A549 treated with CORT108297 at 1 μM for 4 hours (cell line): ENCODE measurements at places on chromosomes 12 and 14. TPM values are rescaled to one million over a fixed set of nuclear protein-coding genes. Genes with fewer than 3 reads are reported as not detected.

The RAN gene
- 1,611 to 1,772 TPM (median 1,710 TPM) in 5 replicates for total RNA-seq

The DNAI7 gene
- 0.13 to 0.91 TPM (median 0.18 TPM) in 5 replicates for total RNA-seq

The KRT79 gene
- 0.05 to 0.14 TPM (median 0.09 TPM) in 4 of 5 replicates, not detected in the other for total RNA-seq

The TSHR gene
- total RNA-seq = not detected in 5 replicates

The GYS2 gene
- 0.07 TPM in 1 of 5 replicates, not detected in the others for total RNA-seq

The KCNH3 gene
- total RNA-seq = 1.8 to 2.9 TPM (median 2.8 TPM) in 5 replicates

The CFAP54 gene
- total RNA-seq = 1.2 to 1.7 TPM (median 1.5 TPM) in 5 replicates

The SSPN gene
- 0.42 to 0.55 TPM (median 0.53 TPM) in 5 replicates for total RNA-seq

The WNT1 gene
- total RNA-seq = 0.17 TPM in 1 of 5 replicates, not detected in the others
